Sigmoid colon (tissue), 7 donors: ENCODE measurements at places on chromosomes 11 and 22. TPM values are rescaled to one million over a fixed set of nuclear protein-coding genes. Genes with fewer than 3 reads are reported as not detected.

- no peak for DNase-seq
These were observed 18.1 kb upstream of the KLHL35 start for GRCh38 chr11:75450826-75451821.

DNA sequence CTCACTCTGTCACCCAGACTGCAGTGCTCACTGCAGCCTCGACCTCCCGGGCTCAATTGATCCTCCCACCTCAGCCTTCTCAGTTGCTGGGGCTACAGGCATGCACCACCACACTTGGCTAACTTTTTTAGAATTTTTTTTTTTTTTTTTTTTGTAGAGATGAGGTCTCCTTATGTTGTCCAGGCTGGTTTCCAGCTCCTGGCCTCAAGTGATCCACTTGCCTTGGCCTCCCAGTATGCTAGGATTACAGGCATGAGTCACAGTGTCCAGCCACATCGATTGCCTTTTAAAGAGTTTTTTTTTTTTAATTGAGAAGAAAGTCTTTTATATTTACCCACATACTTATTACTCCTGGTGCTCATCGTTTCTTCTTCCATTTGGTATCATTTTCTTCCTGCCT is 30.0 kb downstream of the PARVG start:
- DNase-seq: peak; percentile 47

DNA sequence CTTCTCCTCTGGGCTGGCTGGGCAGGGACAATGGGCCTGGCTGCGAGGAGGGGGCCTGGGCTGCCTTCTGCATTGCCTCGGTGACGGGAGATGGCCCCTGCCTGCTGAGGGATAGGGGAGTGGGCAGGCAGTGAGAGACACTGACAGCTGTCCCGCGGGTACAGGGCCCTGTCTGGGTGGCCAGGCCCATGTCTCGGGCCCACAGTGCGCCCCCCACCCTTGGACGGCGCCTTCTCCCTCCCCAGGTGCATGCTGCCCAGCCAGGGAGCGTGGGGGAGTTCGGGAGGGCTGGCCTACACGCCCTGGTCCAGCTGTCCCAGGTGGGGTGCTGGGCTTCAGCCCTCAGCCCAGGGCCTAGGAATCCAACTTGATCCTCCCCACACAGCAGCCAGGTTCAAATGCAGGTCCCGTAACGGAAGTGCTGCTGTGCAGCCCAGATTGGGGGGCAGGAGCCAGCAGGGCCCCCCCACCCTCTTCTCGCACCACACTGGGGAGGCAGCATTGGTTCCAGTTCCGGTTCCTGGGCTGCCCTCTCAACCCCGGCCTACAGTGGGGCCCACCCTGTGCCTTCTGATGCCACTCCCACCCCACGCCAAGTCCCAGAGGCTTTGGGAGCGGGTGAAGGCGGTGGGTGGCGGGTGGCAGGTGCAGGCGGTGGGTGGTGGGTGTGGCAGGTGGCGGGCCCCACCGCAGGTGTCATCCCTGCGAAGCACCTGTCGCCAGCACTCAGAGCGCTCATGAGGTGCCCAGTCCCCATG is 7.3 kb upstream of the TSSC4 start:
- no peak for DNase-seq

GRCh38 chr22:19663286-19663815 is 51.0 kb upstream of the SEPTIN5 start:
- no peak for DNase-seq

DNA sequence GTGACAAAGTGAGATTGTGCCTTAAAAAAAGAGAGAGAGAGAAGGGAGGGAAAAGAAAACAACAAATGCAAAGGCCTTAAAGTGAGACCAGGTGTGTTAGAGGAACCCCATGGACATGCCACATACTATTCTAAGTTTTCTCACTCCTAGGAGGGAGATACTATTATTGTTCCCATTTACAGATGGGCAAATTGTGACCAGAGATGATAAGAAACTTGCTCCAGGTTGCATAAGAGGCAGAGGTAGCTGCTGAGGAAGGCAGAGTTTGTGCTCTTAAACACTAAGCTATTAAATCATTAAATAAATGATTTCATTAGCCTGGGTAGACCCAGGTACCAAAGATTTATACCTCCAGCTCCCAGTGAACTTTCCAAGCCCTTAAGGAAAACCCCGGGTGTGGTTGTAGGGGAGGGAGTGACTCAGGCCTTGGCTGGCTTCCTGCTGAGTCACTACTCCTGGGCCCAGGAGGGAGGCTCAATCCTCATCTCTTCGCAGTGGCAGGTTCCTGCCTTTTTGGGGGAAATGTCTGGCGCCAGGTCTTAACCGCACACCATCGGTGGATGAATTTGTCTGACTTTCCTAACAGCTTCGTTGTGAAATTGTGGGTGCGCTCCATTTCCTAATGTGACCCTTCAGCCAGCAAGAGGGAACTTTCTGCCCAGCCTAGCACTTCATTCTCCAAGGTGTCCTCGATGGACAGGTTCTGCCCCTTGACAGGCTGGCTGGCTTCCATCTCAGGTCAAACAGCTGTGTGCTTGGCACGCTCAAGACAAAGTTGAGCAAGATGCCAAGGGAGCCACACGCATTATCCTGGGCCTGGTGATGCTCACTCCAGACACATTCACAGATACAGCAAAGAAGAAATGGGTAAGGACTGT is 33.4 kb upstream of the PTPRJ start:
- DNase-seq: peak; percentile 90

DNA sequence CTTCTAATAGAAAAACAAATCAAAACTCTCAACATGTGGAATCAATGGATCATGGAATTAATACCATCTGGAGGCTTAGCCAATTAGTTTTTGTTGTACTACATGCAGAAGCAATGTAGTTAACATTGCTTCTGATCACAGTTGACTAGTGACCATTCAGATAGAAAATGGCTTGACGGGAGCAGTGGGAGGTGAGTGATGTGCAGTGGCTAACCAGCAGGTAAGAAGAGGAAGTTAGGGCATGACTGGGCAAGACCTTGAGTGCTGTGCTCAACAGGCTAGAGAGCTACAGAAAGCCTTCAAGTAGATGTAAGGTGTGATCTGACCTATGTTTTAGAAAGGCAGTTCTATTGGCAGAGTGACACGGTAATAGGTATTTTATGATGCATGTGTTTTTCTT is 60.7 kb upstream of the ALKBH3 start:
- DNase-seq: no peak

GRCh38 chr11:14722496-14722895 is 78.9 kb downstream of the PDE3B start:
- DNase-seq: no peak

GRCh38 chr11:79431535-79431934 is 9.3 kb downstream of the TENM4 start:
- no peak for DNase-seq

DNA sequence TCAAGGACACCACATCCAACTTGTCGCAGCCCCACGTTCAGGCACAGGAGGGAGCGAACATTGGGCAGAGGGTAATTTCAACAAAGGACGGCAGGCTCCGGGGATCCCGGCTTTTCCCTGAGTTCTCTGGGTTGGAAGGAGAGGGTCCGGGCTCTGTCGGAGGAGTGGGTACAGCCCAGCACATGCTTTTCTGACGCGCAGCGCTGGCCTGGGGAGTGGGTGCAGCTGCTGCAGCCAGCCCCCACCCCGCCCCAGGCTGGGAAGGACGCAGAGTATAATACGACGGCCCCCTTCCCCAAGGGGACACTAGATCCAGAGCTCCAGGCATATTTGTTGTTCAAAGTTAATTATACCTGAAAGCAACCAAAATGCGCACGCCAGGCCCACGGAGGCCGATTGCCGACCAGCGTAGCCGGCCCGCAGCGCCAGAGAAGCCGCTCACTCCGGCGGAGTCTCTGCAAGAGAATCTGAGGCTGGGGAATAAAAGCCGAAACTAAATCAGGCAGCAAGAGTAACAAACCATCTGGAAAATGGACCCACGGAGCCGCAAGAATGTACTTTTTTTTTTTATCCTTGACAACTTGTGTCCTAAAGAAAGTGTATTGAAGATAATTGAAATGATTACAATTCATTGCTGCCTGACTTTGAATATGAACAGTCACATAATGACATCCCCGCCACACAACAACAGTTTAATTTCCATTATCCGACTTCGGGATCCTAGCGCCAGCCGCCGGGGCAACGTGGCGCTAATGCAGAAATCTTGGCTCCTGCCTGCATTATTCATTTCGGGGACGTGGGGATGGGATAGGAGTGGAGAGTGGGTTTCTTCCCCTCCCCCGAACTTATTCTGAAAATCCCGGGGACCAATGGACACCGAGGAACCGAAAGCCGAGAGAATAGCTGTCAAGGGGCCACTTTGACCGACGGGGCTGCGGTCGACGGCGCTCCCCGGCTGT is 14.0 kb upstream of the PAX6 start:
- no peak for DNase-seq

- no peak for DNase-seq
These were observed 56.2 kb downstream of the NFAM1 start for GRCh38 chr22:42375982-42376381.

DNA sequence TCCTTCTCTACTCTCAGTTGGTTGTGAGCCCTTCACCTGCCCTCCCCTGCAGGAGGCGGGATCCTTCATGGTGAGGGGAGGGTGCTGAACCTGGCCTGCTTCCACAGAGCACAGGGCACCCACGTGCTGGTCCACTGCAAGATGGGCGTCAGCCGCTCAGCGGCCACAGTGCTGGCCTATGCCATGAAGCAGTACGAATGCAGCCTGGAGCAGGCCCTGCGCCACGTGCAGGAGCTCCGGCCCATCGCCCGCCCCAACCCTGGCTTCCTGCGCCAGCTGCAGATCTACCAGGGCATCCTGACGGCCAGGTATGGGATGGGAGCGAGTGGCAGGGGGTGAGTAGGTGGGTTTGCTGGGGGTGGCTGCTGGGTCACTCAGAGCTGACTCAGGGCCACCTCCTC is 6.3 kb downstream of the SSH3 start:
- no peak for DNase-seq

DNA sequence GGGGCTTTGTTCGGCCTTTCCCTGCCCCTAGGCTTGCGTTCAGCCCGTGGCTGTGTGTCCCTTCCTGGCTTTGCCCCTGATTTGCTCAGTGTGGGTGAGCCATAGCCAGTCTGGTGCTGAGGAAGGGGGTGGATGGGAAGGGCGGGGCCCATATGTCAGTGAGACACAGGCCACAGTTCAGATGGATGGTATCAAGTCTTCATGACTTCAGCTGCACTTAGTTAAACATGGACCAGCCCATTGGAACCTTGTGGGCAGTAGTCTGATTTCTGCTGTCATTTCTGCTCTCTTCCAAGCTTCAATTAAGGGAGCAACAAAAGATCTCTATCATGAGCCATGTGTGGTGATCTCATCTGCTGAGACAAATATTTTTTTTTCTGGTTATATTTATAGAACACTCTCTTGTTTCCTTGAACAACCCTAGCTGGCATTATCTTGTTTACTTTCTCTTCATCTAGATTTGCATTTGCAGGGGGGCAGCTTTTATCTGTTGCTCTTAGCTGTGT is 21.6 kb upstream of the PEX26 start:
- no peak for DNase-seq

DNA sequence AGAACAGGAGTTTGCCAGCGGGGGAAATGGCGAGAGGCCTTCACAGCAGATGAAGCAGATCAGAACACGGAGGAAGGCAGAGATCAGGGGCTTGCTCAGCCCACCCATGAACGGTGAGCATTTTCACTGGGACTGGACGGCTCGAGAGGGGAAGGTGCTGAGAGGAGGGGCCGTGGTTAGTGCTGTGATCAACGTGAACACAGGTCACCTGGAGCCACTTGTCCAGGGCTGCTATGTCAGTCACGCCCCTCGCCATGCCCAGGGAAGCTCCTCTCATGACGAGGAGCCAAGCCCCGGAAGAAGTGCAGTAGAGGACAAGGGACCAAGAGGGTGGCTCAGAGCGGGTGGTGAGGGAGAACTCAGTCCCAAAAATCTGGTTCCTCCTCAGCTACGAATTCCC is 7.0 kb downstream of the PLA2G6 start:
- DNase-seq: peak; percentile 53

DNA sequence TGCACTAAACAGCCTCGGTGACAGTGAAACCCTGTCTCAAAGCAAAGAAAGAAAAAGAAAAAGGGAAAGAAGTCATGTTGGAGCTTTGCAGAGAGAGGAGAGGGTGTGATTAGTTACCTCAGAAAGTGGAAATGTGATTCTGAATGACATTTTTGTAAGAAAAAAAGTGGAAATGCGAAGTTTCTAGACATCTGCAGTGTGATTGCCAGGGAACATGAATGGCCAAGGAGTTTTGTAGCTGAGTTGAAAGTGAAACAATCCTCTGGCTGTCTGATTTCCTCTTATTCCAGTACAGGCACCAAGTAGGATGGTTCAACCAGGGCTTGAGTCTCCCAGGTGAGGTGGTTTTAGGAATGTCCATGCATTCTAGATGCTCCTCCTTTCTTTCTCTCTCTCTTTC is 17.8 kb upstream of the SYVN1 start:
- no peak for DNase-seq

GRCh38 chr11:98600786-98601773 is 419.7 kb upstream of the CNTN5 start:
- DNase-seq: peak; percentile 78

GRCh38 chr22:44539467-44540063 is 41.5 kb upstream of the RTL6 start:
- peak; percentile 25 for DNase-seq

GRCh38 chr11:91005458-91005857 is 782.6 kb upstream of the CHORDC1 start:
- DNase-seq: no peak

DNA sequence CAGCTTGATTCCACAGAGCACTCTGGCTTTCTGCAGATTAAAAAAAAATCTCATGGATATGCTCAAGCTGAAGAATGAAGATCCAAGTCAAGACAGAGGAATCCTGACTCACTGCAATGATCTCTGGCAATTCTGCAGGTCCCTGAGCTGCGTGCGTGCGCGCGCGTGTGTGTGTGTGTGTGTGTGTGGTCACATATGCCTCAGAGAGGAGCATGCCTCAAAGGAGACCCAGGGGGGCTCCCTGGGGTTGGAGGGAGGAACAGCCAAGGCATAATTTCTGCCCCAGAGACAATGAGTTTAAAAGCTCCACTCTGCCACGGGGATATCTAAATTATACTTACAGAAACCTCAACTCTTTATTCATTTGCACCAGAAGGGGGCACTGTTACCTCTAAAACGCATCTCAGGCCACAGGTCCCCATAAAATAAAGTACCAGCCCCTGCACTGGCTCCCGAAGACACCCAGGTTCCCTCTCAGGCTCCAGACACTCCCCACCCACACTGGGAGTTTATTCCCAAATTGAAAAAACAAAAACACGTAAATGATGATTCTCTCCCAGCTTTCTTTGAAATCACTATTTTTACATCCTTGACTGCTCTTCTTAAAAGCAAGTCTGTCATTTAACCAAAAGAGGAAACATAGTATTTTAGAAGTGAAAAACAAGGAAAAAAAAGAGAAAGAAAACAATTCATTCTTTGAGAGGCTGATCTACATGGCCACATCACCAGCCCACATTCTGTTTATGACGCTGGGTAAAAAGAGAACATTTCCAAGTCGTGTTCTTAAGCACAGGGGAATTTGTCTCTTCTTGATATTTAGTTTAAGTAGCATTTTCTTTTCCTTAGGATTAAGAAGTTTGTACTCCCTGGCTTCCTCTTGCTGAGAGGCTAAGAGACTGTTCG is 401.0 kb downstream of the LARGE1 start:
- DNase-seq: no peak

OR8A1 gene
- not detected for total RNA-seq

MFNG gene
- total RNA-seq: 8.0 TPM

OR51B2 gene
- not detected for total RNA-seq

LRRC74B gene
- not detected for total RNA-seq

KDM4E gene
- not detected for total RNA-seq

SYT9 gene
- 0.16 TPM for total RNA-seq

OR52I1 gene
- not detected for total RNA-seq

KCNE3 gene
- total RNA-seq: 7.5 TPM

MYBPC3 gene
- not detected for total RNA-seq

CALCB gene
- 0.28 TPM for total RNA-seq

HYLS1 gene
- total RNA-seq: 7.2 TPM

CRYBB3 gene
- total RNA-seq: not detected
